ENCODE measurements at places on chromosomes 1 and 21.

GRCh38 chr1:33970148-33970825 lies 106.4 kb downstream of the HMGB4 start:
- no peaks in the 10 kb centered on the region for H3K4me1 ChIP-seq
- H3K4me3 ChIP-seq: no peak overlapping the region
- H3K27ac ChIP-seq: no peak overlapping the region
- no peak for DNase-seq
- H3K36me3 ChIP-seq: no peaks in the 10 kb centered on the region

DNA sequence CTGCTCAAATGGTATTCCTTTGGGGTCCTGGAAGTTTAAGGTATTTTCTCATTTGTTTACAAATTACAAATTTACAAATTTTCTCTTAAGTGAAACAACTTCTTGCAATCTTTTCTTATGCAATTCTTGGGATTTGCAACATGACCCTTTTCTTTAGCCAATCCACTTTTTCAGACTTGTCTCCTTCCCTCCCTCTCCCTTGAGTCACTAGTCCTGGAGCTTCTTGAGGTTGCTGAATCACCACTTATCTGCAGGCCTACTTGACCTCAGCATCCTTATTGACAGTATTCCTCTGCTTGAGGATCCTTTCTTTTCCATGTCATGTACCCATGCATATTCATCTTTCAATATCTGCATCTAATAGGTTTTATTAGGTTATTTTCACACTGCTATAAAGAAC lies 302.8 kb upstream of the ADAMTS5 start:
- no peak overlapping the region for H3K27ac ChIP-seq
- H3K36me3 ChIP-seq: no peaks in the 10 kb centered on the region
- no peak overlapping the region for H3K4me3 ChIP-seq
- H3K4me1 ChIP-seq: no peaks in the 10 kb centered on the region
- no peaks in the 10 kb centered on the region for H3K27me3 ChIP-seq

GRCh38 chr1:206041640-206042039 lies 11.3 kb upstream of the RHEX start:
- H3K4me3 ChIP-seq: no peak overlapping the region
- no peaks in the 10 kb centered on the region for H3K4me1 ChIP-seq
- H3K27ac ChIP-seq: no peak overlapping the region
- no peaks in the 10 kb centered on the region for H3K36me3 ChIP-seq
- no peaks in the 10 kb centered on the region for H3K27me3 ChIP-seq
- DNase-seq: no peak

DNA sequence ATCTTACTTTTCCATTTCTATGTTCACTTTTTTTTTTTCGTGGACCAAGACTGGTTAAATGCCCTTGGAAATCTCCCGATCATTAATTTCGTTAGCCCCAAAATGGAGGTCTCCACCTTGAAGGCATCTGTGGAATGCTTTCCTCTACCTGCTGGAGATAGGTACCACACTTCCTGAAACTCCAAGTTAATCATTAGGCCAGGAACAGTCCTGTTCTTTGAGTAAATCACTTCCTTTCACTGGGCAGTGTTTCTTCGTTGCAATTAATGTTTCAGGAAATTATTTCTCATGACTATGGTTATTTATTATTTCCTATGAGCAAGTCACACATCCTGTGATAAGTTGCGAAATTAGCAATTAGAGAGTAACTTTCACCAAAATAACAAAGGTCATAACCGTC lies 225.2 kb upstream of the LYPLAL1 start:
- no peak for DNase-seq
- no peak overlapping the region for H3K4me3 ChIP-seq
- H3K4me1 ChIP-seq: no peaks in the 10 kb centered on the region
- no peaks in the 10 kb centered on the region for H3K36me3 ChIP-seq
- no peak overlapping the region for H3K27ac ChIP-seq
- no peaks in the 10 kb centered on the region for H3K27me3 ChIP-seq

GRCh38 chr1:20739225-20739624 lies 6.7 kb upstream of the SH2D5 start:
- no peak overlapping the region for H3K4me3 ChIP-seq
- H3K27ac ChIP-seq: no peak overlapping the region

GRCh38 chr1:112704391-112704933 lies 2.5 kb downstream of the RHOC start:
- peak overlapping the region; percentile 75 for H3K27ac ChIP-seq
- peaks cover 69% of the 10 kb centered on the region for H3K4me1 ChIP-seq
- H3K4me3 ChIP-seq: peak overlapping the region; percentile 97
- peaks cover 22% of the 10 kb centered on the region for H3K36me3 ChIP-seq

DNA sequence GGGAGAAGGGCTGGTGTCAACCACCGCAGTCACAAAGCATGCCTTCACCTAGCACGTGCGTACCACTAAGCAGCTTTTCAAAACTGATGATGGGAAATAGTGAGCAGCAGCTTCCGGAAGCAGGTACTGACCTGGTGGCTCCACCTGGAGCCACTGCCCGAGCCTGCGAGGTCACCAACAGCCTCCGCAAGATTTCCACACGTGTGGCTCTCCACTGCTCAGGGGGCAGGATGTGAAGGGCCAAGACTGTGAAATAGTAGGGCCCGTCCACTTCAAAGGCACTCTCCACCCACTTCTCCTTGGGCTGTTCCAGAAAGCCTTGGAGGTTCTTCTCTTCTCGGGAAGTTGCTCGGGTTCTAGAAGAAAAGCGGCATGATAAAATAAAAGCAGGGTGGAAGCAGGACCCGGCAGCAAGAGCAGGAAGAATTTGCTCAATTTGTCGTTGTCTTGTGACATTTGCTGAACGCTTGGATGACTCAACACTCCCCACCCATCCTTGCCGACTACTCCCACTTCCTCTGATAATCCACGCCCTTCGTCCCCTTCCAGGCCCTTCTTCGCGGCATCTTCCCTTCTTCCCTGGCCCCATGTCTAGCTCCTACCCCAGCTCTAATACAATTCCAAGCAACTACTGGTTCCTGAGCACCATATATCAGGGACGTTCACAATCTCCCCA lies 124.9 kb upstream of the IFFO2 start:
- no peak overlapping the region for H3K4me3 ChIP-seq
- DNase-seq: no peak
- H3K27me3 ChIP-seq: no peaks in the 10 kb centered on the region
- peaks cover 12% of the 10 kb centered on the region for H3K4me1 ChIP-seq
- H3K27ac ChIP-seq: peak overlapping the region; percentile 52
- H3K36me3 ChIP-seq: peaks cover 92% of the 10 kb centered on the region

DNA sequence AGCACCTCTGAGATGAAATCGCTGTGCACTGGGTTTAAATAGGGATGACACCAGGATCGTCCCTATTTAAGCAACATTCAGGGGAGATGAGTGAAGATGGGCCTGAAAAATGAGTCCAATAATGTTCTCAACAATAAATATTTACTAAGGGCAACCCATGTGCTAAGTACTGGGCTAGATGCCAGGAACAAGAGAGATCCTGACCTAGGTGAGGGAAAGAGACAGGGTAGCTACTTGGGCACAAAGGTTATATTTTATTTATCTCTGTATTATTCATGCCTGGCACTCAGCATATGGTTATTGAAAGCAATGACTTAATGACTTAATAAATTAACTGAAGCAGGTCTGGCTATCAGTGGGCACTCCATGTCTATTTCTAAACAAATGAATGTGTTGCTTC lies 27.4 kb upstream of the AVPR1B start:
- no peaks in the 10 kb centered on the region for H3K4me1 ChIP-seq
- no peaks in the 10 kb centered on the region for H3K36me3 ChIP-seq
- DNase-seq: no peak
- no peak overlapping the region for H3K27ac ChIP-seq
- H3K27me3 ChIP-seq: no peaks in the 10 kb centered on the region
- H3K4me3 ChIP-seq: no peak overlapping the region

DNA sequence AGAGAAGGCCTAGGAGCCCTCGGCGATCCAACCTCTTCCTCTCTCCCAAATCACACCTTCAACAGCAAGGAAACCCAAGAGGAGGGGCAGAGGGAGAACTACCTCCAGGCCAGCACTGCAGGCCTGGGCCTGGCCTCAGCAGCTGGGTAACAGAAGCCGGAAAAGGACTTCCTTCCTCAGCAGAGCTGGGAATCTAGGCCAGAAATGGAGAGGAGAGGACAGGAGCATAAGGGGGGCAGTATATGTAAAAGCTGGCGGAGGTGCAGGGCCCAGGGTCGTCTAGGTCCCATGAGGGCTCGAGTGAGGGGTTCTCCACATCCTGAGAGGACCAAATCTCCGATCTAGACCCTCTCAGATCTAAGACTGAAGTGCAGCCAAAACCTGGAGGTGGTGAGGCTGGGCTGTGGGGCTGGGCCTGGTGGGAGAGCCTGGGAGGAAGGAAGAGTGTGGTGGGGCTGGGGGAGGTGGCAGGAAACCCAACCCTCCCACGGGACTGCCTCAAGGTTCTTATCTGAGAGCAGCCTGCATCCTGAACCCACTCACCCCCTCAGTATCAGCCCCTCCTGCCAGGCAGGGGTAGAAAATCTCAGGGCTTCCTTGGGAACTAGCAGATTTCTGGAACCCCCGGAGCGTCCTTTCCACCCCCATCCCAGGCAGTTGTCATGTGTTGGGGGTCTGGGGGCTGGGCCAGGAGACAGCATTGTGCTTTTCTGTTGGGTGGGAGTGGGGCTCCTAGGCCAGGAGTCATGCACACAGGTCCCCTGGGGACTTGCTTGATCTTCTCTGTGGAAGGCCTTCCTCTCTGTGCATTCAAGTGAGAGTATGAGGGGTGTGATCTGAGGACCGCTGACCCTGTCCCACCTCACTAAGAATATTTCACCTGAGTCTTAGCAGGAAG lies 33.0 kb downstream of the PIK3C2B start:
- H3K4me1 ChIP-seq: peaks cover 58% of the 10 kb centered on the region
- H3K27ac ChIP-seq: peak overlapping the region; percentile 63
- DNase-seq: no peak
- H3K36me3 ChIP-seq: peaks cover 32% of the 10 kb centered on the region

DNA sequence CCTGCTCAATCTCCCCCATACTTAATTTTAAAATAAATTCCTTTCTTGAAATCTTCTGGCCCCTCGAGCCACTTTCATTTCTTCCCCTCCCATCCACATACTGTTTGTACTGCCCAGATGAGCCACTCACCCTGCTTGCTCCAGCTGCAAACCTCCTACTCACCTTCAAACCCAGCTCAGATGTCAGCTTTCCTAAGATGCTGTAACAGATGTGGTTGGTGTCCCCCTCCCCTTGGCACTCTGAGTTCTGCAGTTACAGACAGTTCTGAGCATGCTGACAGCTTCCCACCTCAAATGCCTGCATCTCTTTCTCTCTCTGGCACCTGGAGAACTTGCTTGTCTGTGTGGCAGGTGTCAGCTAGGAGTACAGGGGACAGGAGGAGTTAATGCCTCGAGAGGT lies 106.7 kb downstream of the PTPRU start:
- H3K4me1 ChIP-seq: no peaks in the 10 kb centered on the region
- H3K27me3 ChIP-seq: peaks cover 13% of the 10 kb centered on the region
- H3K36me3 ChIP-seq: no peaks in the 10 kb centered on the region
- H3K27ac ChIP-seq: no peak overlapping the region
- no peak for DNase-seq

DNA sequence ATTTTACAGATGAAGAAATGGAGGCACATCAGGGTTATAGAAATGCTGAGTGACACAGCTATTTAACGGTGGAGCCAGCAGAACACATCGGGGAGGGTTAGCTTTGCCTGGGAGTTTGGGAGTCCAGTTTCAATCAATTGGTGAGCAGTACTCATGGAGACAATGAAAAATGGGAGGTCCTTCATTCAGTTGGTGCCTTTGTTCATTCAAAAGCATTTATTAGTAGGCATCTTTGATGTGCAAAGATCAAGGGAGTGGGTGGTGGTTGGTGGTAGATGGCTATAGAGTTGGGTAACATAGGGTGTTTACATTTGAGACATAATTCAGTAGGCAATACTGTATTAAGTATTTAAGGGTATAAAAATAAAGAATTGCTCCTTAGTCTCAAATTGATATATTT lies 183.7 kb upstream of the LMO4 start:
- H3K27me3 ChIP-seq: no peaks in the 10 kb centered on the region

DNA sequence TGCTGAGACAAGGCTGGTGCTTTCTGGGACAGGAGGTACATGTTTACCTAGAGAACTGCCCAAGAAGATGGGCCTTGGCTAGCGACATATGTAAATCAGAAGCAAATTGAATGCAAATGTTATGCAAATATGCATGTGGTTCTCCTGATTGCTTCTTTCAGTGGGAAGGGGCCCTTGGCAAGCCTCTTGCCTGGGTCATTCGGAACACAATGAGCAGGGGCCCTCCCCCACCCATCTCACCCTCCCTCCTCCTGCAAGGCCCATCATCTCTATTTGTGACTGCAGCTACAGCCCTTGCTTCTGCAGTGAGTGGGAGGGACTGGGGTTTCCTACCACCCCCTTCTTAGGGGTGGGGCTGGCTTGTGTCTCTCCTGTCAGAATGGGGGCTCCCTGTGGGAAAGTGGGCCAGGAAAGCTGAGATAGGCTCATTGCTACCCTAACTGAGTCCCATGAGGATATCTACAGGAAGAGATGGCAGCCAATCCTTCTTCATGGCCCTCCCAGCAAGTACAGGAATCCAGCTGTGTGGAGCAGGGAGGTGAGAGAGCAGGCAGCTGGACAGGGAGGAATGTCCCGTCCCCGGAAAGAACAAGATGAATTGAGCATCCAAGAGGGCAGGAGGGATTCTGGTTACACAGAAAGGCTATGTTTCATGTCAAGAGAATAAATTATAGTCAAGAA lies 31.0 kb downstream of the FOXD2 start:
- H3K27me3 ChIP-seq: no peaks in the 10 kb centered on the region
- no peak overlapping the region for H3K27ac ChIP-seq
- H3K4me3 ChIP-seq: no peak overlapping the region
- no peaks in the 10 kb centered on the region for H3K36me3 ChIP-seq

DNA sequence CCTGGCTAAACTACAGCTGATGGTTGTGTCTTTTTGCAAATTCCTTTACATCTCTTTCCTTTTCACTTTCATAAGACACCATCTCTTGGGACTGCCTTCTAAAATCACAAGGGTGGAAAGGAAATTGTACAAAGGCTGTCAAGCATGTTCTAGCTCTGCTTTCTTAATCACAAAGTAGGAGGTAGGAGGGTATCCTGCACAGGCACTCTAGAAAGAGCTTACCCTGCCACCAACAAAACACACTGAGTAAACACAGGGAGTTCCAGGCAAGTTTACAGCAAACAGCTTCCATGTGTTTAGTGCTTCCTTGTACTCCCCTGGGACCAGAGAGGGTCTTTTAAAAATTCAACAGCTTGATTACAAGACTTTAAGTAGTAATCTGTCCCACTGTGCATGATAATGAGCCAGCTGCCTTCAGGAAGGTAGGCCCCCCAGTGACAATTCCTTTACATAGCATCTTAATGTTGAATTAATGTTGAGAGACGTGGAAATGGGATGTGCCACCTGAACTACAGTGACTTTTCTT lies 2.4 kb downstream of the PLPP3 start:
- peak overlapping the region; percentile 83 for H3K4me3 ChIP-seq
- H3K27me3 ChIP-seq: no peaks in the 10 kb centered on the region
- H3K27ac ChIP-seq: peak overlapping the region; percentile 94
- H3K4me1 ChIP-seq: peaks cover 11% of the 10 kb centered on the region
- DNase-seq: no peak
